ENCODE measurements at places on chromosomes 2 and 18.

DNA sequence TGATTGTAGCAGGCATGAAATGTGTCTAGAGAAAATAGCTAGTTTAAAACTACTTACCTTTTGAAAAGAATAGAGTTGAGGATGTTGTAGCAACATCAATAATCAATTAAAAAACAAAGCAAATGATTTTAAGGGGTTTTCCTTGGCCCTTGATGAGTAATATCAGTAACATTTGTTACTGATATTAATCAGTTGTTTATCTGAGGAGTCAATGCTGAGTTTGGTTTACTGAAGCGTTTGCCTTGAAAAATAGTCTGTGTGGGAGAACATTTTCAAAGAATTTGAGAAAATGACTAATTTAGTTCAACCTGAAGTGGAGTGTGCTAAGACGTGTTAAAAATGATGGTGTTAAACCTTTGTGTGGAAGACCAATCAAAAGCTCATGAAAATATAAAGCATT is 9.3 kb downstream of the PTH2R start:
- DNase-seq = no peak

- DNase-seq = no peak
Observed at GRCh38 chr2:190343536-190344275, at the start of gene INPP1. Gene INPP1 (plus strand): TSS chr2:190343589. CDS start chr2:190360103, 16,514 bp downstream.

DNA sequence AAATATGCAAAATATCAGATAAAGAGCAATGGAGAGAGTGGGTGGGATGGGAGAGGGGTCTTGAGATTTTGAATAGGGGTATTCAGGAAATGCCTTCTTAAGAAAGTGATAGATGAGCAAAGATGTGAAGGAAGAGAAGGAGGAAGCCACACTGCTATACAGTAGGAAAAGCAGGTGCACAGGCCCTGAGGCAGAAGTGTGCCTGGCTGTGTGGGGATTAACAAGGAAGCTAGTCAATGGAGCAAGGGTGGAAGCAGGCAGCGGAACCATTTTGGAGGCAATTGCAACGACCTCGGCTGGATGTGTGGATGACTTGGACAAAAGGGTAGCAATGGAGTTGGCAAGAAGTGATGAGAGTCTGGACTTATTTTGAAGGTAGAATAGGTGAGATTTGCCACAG is 11.0 kb upstream of the CNGA3 start:
- DNase-seq = no peak

- DNase-seq = no peak
Observed at GRCh38 chr2:207138627-207139297, 27.0 kb downstream of the KLF7 start.

- DNase-seq = no peak
Observed at GRCh38 chr2:69251943-69252342, 135.1 kb downstream of the GFPT1 start.

DNA sequence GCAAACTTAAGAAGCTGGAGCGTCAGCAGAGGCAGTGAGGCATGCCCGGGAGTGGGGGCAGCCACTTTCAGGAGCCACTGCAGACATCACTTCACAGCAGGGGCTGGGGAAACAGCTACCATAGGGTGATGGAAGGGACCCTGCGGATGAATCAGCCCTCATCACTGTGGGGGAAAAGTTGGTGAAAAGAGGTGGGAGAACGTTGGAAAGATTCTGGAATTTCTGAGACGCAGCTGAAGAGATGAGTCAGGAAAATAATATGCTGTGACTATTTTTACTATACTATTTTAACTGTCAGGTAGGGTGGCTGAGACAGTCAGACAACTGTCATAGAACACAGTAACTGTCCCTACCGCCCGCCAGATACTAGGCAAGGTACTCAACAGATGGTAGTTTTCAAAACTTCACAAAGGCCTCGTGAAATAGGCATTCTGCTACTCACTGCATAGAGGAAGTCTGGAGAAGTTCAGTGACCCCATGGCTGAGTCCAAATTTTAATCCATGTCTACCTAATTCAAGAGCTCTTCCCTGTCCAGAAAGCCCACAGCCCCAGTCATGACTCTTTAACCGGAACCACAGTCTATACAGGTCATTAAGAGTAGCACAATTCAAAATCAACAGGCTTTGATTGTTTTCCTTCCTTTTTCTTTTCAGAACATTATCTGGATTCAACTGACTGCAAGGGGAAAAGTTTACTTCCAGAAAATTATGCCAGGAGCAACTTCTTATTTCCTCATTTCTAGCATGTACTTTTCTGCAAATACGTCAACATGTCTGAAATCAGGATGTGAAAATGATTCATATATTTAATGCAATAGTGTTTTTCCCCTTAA is 39.3 kb upstream of the EPB41L3 start:
- no peak for DNase-seq

- DNase-seq = no peak
Observed at GRCh38 chr2:15973481-15974401, 33.4 kb downstream of the MYCN start.

GRCh38 chr2:145380436-145381017 is 860.6 kb upstream of the ZEB2 start:
- peak; percentile 40 for DNase-seq

DNA sequence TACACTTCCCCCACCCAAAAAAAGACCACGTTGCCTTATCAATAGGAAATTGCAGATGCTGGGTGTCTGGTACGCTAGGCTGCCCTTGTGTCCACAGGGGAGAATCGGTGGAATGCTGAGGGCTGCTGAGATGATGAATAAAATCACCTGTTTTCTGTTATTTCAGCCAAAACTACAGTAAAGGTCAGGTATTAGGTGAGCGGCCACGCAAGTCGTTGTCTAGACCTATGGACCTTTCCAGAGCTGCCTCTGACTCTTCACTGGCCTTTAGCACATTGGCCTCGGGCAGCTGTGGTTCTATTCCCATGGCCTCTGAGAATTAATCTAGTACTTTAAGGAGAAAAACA is 89.6 kb downstream of the MTCL1 start:
- no peak for DNase-seq

DNA sequence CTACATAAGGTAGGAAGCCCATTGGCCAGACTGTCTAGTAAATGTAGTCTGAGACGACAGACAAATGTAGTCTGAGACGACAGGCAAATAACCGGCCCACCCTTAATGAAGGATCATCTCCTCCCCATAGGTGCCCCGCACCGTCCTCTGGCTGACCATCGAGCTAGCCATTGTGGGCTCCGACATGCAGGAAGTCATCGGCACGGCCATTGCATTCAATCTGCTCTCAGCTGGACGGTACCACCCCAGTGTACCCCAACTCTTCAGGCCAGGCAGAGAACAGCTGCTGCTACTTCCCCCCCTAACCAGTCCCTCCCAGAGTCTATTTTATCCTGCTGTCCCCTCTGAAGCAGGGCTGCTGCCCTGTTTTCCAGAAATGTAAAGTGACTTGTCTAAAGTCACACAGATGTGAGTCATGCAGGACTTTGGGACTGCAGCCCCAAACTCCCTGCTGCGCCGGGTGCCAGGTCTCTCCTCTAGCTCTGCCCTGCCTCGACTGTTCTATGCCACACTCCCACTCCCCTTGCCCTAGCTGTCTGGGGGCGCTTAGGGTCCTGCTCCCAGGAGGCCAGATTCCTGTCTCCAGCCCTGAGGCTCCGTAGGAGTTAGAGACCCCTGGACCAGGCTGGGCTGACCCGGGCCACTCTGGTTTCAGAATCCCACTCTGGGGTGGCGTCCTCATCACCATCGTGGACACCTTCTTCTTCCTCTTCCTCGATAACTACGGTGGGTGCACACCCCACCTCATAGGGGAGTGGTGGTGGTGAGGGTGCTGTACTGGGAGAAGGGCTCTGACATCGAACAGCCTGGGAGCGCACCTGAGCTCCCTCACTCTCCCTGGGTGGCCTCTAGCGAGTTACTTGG is 4.7 kb downstream of the SLC11A1 start:
- no peak for DNase-seq

DNA sequence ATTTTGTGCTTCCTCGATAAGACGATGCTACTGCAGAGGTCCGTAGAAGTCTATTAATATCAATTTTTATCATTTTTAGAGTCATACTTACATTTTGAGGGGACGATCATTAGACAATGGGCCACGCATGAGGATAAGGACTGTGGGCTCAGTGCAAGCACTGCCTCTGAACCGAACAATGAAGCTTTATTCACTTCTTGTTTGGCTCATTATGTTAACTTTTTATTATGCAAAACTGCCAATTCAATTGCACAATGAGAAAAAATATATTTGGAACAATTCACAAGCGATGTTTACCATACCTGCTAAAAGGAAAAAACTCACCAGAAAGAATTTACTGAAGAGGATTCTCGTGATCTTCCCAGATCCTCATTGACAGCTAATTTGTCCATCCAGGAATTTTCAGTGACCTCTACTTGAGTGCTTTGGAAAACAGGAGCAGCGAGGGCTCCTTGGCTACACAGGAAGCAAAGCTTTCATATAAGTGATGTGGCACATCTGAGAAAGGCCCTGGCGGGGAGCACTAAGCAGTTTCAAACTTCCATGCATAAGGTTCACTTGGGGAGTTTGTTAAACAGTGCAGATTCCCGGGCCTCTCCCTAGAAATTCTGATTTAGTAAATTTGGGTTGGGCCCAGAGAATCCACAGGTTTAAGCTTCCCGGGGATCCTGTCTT is 13.3 kb upstream of the CAPN13 start:
- DNase-seq = no peak

GRCh38 chr2:236366397-236366796 is 102.2 kb upstream of the ASB18 start:
- DNase-seq = no peak

DNA sequence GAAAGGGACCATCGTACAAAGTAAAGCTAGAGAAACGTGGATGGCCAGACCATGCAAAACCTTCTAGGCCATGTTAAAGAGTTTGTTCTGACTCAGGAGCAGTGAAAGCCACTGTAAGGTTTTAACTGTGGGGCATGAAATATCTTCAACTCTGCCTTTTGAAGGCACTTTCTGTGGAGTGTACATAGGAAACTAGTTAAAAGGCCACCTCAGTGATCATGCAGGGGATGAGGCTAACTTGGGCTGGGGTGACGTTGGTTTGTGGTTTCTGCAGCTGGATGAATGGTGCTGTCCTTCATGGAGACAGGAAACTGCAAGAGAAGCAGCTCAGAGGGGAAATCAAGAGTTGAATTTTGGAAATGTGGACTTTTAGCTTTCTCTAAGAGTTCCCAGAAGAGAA is 190.7 kb downstream of the CDCA7 start:
- DNase-seq = no peak

DNA sequence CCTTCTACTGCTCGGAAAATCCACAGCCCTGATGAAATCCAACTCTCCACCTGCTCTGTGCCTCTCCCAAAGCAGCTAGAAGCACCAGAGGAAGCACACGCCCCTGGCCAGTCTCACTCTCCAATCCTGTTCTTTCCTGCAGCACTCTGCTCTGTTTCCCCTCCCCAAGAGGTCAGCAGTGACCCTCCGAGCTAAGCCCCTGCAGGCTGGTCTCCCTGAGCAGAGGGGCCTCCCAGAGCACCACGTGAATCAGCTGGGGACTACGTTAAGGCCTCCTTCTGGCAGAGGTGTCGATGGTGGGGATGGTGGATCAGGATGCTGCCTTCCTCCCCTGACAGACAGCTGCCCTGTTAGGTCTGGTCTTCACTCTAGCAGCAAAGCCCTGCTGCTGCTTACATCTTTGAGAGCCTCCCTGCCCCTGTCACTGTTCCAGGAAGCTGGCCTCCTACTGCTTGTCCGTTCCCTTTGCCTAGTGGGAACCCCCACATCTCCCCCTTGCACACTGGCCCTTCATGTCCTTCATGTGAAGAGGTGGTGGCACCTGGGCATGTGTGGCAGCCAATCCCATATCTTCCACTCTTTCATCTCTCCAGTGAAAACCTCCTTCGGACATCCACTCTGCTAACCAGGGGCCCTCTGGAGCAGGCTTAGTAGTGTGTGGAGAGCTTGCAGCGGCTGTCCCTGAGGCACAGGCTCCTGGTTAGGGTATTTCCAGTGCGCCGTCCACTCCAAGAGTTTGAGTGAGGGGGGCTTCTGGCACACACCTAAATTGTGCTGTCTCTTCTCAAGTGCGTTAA is 307.5 kb upstream of the HS6ST1 start:
- no peak for DNase-seq

- peak; percentile 7 for DNase-seq
Observed at GRCh38 chr2:197777823-197778407, 7.2 kb downstream of the BOLL start.

DNA sequence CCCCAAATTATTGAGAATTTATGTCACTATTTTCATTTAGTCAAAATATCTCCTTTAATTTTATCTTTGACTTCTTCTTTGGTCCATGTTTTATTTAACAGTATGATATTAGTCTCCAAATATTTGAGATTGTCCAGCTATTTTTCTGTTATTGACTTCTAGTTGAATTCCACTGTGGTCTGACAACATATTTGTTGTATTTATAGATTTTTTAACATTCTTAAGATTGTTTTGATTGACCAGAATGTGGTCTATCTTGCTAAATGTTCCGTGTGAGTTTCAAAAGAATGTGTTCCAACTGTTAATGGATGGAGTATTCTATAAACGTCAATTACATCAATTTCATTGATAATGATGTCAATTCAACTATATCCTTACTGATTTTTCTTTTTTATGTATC is 1452.1 kb downstream of the SUCLG1 start:
- DNase-seq = no peak

DNA sequence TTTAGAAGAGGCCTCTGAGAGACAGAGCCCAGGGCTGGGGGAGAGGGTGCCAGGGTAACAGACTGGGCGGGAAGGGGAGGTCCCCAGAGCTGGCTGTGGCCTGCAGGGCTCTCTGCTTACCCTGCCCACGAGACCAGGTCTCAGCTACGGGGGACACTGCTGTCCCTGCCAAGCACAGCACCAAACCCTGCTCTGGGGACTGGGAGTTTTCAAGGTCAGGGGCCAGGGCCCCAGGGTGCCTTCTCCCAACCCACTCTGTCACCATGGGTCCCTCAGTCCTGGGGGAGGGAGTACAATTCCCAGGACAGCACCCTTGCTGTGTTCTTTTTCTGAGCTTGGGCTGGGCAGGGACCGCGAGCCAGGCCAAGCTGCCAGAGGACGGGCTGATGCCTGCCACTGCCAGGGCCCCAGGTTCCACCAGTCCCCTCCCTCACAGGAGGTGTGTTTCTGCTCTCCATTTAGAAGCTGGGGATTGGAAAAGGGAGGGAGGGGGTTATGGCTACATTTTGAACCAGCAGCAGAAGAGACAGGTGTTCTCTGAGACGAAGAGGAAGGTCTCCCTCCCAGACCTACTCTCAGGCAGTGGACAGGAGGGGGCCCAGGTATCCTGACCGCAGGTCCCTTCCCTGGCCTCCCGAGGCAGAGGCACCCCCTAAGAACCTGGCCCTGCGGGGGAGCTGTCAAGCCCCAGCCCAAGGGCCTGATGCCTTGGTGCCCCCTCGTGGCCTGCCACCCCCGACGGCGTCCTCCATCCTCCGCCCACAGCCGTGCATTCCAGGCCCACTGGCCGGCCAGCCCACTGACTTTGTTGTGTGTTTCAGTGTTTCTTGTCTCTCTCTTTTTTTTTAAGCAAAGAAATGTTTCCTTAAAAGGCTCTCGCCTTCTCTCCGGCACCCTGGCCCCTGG is 80.4 kb downstream of the TNS1 start:
- DNase-seq = no peak

- no peak for DNase-seq
Observed at GRCh38 chr2:181459621-181460021, 2.4 kb downstream of the ITGA4 start.

GRCh38 chr2:239318790-239319661 is 81.8 kb downstream of the HDAC4 start:
- no peak for DNase-seq
